ENCODE measurements at places on chromosomes 13 and 19.

GRCh38 chr13:114067381-114067885 lies 65.0 kb downstream of the RASA3 start:
- DNase-seq = no peak

- peak; percentile 7 for DNase-seq
Measured at GRCh38 chr13:50222569-50223332, 207.5 kb downstream of the KCNRG start.

GRCh38 chr19:43738780-43739211 lies 16.0 kb downstream of the SMG9 start:
- no peak for DNase-seq

GRCh38 chr13:99883805-99884204 lies 87.8 kb downstream of the ZIC5 start:
- DNase-seq = no peak

DNA sequence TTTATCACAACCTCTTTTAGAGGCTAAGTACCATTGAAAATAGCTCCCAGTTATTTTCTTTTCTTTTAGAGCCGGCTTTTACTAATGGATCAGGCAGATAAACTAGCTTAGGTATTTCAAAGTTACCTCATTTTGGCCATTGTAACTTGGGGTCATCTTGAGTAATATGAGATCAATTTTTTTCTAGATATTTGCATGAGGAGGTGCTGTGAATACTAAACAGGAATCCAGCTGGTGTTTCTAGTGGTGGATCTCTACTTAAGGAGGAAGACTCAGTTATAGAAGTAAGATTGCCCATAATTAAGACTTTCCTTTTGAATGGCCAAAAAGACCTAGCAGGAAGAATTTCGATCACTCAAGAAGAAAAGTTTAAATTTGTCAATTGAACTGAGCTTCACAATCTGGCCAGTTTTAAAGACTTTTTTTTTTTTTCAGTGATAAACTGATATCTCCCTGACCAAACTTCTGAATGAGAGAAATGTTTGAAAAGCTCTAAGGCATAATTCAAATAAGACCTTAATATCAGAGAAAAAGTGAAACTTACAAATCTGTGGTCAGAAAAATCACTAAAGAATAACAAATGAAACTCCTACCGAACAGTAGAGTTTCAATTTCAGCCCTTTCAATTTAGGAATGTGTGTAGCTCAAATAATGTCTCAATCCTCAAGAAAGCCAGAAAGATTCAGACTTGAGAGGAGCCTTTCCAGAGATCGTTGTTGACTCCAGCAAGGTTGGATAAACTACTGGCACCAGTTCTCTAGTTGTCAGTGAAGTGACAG lies 11.6 kb upstream of the NAA16 start:
- DNase-seq = no peak

DNA sequence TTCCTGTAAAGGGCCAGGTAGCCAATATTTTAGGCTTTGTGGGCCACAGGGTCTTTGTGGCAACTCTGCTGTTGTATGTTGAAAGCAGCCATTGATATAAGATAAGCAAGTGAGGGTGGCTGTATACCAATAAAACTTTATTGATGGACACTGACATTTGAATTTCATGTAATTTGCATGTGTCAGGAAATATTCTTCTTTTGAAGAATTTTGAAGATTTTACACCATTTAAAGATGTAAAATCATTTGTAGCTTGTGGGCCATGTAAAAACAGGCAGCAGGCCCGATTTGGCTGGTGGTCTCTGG lies 2.4 kb upstream of the CTU1 start:
- no peak for DNase-seq

DNA sequence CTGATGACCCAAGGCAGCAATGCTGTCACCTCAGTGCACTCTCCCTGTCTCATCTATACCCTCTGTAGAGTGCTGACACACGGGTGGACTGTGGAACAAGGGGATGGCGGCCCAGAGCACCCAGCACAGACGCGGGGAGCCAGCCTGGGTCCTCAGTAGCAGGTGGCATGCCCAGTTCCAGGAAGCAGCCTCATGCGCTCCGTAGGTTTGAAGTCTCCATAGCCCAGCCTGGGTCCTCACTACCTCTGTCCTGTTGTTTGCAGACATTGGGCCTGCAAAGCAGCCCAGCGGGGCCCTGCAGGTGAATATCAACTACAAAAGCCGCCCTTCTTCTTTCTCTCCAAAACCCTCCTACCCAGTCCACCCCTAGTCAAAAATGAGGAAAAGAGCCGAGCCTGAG lies 5.0 kb upstream of the SLC7A9 start:
- no peak for DNase-seq

DNA sequence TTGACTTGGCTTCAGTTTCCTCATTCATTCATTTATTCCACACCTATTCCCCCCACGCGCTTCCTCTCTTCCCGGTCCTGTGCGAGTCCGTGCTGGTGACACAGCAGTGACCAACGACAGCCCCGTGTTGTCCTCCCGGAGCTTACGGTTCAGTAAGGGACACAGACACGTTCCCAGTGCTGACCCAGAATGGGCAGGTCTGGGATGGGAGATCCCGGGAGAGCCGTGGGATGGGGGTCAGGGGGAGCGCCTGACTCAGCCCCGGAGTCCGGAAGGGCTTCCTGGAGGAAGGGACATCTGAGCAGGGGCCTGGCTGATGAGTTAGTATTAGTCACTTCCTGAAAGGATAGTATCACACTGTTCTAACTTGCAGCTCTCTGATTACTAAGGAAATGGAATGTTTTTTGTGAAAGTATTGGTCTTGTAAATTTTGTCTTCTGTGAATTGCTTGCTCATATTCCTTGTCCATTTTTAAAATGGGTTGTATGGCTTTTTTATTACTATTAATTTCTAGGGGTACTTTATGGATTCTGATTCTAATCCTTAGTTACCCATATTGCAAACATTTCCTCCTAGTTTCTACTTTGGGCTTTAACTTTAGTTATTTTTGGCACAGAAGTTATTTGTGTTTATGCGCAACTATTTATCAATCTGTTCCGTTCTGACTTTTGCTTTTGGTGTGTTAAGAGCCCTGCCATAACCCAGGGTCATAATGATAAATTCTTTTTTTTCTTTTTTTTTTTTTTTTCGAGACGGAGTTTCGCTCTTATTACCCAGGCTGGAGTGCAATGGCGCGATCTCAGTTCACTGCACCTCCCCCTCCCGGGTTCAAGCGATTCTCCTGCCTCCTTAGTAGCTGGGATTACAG lies 708 bp upstream of the ERCC1 start:
- DNase-seq = peak; percentile 79

GRCh38 chr13:106533943-106534638 lies 1.4 kb downstream of the EFNB2 start:
- DNase-seq = peak; percentile 61

- DNase-seq = no peak
Measured at GRCh38 chr13:40191186-40191980, 475.1 kb downstream of the FOXO1 start.

DNA sequence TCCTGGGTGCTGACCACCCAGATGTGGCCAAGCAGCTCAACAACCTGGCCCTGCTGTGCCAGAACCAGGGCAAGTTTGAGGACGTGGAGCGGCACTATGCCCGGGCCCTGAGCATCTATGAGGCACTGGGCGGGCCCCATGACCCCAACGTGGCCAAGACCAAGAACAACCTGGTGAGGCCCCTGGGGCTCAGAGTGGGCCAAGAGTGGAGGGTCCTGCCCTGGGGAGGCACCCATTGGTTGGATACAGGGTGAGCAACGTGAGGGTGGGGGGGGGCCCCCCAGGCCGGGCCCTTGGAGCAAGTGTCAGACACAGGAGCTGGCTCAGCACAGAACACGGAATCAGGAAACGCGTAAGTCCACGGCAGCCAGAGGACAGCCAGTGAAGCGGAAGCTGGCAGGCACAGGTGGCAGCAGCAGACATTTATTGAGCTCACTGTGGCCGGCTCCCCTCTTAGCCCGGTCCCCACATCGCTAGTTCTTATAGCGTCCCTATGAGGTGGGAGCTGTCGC lies 8.9 kb downstream of the KLC3 start:
- DNase-seq = no peak

- no peak for DNase-seq
Measured at GRCh38 chr13:30158774-30159445, 148.4 kb downstream of the KATNAL1 start.

DNA sequence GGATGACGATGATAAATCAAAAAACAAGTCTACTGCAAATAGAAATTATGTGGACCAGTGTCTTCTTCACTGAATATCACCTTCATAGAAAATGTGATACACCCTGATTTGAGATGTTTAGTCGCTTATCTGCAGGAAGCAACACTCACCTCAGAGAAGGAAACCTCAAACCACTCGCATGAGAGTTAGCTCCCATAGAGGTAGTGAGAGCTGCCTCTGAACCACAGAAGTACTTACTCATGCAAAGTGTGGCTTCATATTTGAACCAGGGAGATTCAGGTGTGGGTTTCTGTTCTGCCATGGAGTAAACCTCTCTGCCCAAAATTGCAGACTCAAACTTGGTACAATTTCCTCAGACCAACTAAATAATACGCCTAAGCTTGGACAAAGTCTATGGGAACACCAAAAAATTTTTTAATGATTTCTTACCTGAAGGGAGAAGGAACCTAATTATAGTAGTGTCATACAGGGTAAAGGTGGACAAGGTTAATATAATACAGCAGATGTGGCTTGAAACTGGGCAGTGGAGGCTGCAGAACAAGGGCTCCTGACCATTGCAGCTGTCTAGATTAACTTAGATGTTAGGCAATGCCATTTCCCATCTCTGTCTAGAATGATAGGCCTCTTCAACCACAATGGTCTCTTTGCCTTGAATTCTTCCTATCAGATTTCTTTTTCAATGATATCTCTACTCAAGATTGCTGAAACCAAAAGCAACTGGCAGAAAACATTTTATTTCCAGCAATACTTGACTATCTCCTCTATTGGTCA lies 29.6 kb upstream of the RCBTB2 start:
- DNase-seq = no peak

DNA sequence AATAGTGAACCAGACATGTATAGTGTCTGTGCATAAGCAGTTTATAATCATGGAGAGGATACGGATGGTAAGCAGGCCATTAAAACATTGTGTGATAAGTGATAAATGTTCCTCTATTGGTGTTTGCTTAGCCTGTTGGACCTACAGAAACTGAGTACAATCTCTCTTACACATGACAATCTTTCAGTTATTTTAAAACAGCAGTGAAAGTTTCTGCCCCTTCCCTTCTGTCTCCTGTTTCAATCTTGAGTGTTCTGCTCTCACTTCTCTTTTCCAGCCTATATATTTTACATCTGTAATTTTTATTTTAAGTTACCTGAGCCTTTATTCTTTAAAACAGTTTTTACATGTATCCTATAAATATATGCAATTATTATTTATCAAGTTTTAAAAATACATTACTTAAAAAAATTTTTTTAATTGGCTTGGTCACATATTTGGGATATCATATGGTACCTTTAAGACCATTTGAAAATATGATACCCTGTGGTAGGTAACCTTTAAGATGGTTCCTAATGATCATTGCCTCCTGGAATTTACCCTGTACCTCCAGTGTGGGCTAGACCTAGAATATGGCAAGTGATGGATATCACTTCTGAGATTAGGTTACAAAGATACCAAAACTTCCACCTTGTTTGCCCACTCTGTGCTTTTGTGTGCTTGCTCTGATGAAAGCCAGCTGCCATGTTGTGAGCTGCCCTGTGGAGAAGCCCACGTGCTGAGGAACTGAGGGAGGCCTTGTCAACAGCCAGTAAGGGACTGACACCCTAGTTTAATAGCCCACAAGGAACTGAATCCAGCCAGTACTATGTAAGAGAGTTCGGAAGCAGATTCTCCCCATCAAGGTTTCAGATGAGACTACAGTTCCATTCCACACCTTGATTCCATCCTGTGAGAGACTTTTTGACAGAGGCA lies 99.3 kb downstream of the DHRS12 start:
- no peak for DNase-seq

GRCh38 chr19:34430738-34431625 lies 2.8 kb downstream of the UBA2 start:
- DNase-seq = peak; percentile 22

DNA sequence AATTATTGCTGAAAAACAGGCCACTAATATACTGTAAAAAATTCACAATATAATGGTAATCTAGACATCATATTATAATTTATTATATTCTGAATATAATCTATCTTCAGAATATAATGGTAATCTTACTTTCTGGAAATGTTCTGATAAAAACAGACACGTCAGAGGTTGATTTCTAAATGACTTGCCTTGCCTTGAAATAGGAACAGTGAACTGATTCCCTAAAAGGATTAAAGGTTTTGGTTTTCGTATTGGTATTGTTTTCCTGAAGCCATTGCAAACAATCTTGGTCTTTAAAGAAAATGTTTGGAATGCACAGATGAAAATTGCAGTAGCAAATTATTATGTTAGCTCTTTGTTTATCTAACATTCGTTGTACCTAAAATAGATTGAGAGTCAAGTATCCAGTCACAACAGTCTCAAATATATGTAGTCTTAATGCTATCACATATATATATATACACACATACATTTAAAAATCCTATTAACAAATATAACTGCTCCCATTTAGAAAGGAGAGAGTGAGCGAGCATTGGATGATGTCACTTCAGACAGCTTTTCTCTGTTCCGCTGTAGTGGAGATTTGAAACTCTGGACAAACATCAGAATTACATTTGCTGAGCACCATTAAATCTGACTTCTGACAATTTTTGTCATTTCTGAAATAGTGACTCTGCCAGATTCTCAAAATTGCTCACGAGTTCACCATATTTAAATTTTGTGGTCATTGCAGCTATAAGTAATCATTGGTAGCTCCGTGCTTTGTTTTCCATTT lies 1.7 kb downstream of the ITM2B start:
- peak; percentile 9 for DNase-seq

DNA sequence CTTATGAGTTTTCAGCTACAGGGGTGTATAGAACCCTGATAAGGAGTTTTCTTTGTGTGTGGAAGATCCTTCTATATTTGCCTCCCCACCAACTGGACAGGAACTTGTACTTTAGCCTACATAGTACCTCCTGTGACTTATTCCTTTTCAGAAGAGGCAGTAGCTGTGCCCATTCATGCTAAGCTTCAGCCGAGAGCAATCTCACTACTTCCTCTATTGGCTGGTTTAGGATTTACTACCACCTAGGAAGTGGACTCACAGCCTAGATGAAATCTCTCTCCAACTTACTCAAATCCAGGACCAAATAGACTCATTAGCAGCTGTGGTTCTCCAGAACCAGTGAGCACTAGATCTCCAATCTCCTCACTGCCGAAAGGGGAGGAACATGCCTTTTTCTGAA lies 2.3 kb upstream of the REX1BD start:
- DNase-seq = no peak

DNA sequence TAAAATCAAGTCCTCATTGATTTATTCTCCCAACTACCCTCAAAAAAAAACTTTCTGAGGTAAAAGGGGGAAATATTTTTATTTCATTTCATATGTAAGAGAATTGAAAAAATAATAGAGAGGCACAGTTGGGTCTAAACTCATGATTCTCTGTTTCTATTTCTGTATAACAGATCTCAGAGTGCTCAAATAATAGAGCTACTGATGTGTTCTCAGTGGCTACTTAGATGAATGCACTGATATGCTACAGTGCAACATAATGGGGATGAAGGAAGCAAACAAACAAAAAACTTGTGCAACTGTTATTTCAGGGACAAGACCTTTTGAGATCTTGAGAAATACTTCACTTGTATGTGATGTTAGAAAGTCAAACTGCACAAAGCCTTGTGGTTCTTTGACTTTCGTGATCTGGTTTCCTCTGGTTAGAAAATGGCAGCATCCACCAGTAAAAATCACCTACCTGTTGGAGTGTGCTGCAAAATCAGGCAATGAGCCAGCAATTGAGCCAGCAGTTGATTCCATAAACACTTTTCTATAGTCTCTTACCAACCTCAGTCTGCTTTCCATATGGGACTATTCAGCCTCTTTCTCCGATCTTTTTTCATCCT lies 9.7 kb upstream of the DACH1 start:
- peak; percentile 40 for DNase-seq

- DNase-seq = no peak
Measured at GRCh38 chr13:96772426-96772825, 221.8 kb downstream of the OXGR1 start.

GRCh38 chr19:57771417-57771816 lies 1.9 kb downstream of the ZNF586 start:
- no peak for DNase-seq

Measured in NCI-H2171 treated with DMSO at 0.1 percent for 48 hours (cell line).